ENCODE measurements at places on chromosomes 4 and X. TPM values are rescaled to one million over a fixed set of nuclear protein-coding genes. Genes with fewer than 3 reads are reported as not detected.

The TAF7L gene
- total RNA-seq: 0.31 TPM

The ADH1A gene
- total RNA-seq: not detected

The VEGFC gene
- total RNA-seq: 0.94 TPM

The BCORL1 gene
- 5.6 TPM for total RNA-seq

The DGKK gene
- 0.63 TPM for total RNA-seq
